ENCODE measurements at places on chromosomes 1 and 21. TPM values are rescaled to one million over a fixed set of nuclear protein-coding genes. Genes with fewer than 3 reads are reported as not detected.

- no peak for DNase-seq
Observed at GRCh38 chr1:116737855-116738321, 16.3 kb upstream of the CD2 start.

DNA sequence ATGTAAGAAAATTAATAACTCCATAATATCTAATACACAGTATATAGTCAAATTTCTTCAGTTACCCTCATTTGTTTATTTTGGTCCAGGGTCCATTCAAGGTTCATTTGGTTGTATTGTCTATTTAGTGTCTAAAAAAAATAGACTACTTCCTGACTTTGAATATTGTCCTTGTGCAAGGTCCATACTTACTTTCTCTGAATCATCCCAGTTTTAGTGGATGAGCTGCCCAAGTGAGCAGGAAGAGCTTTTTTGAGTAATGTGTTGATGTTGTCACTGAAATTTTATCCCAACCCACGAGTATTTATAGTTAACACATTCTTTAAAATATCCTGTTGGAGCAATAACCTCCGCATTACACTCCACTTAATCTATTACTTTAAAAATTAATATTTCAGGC is 45.6 kb upstream of the FASLG start:
- DNase-seq = no peak

GRCh38 chr1:97907886-97908285 is 12.9 kb downstream of the DPYD start:
- DNase-seq = no peak

Gene RNPEP
- polyA plus RNA-seq = 54.7 TPM

Gene ATAD3C
- polyA plus RNA-seq = 3.6 TPM

DNA sequence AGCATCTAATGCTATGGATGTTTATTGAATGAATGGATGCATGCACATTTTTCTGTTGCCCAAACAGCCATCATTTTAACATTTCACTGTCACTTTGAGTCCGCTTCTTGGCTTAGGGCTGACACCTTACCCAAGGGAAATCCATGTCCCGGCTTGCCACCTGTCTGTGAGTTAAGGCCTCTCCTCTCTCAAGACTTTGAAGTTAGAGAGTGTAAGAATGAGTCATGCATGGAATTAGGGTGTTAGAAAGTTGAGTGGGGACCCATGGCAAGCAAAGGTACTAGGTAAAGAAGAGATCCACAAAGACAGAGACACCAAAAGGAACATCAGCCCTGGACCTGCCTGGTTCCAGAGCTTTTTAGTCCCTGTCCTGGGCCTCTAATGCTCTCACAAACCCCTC is 35.1 kb downstream of the ATP1A1 start:
- DNase-seq = no peak

Gene RHD
- 2.7 TPM for polyA plus RNA-seq

- DNase-seq = no peak
Observed at GRCh38 chr1:31221072-31221471, 18.6 kb downstream of the NKAIN1 start.

GRCh38 chr1:61132645-61133334 is 50.4 kb downstream of the NFIA start:
- no peak for DNase-seq

Gene CELA2A
- polyA plus RNA-seq = 0.30 TPM

Gene SPRR3
- 0.42 TPM for polyA plus RNA-seq

Gene ATP6V1G3
- polyA plus RNA-seq = not detected

- no peak for DNase-seq
Observed at GRCh38 chr1:30733493-30733892, 10.1 kb upstream of the MATN1 start.

DNA sequence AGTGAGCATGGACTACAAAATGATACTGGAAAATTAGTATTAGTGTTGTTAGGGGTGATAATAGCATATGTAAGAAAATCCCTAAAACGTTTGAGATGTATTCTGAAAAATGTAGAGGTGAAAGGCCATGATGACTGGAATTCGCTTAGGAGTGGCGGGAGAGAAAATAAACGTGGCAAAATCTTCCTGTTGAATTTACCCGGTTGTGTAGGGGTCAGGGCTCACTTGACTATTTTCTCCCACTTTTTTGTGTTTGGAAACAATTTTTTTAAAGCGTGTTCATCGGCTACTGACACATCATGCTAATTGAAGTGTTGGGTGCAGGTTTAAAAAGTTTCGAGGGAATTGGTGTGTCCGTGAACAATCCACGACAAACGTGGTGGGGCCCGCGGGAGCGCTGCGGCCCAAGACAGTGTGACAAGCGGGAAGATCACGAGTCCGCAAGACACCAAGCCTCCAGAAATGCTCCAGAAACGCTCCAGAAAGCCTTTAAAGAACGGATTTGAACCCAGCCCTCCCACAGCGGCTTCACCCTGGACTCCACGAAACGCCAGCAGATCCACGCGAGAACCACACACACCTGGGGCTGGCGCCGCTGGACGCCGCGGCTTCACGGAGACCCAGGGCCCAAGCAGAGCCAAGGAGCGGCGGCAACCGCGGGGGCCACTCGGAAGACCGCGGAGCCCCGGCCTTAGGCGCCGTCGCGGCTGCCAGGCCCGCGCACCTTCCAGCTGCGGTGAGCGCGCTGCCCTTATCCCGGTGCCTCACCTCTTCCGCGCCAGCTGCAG is 573 bp downstream of the PSMG1 start:
- DNase-seq = no peak

GRCh38 chr21:42941696-42942085 is 16.3 kb upstream of the ERVH48-1 start:
- no peak for DNase-seq

Gene NEGR1
- polyA plus RNA-seq = 5.4 TPM

DNA sequence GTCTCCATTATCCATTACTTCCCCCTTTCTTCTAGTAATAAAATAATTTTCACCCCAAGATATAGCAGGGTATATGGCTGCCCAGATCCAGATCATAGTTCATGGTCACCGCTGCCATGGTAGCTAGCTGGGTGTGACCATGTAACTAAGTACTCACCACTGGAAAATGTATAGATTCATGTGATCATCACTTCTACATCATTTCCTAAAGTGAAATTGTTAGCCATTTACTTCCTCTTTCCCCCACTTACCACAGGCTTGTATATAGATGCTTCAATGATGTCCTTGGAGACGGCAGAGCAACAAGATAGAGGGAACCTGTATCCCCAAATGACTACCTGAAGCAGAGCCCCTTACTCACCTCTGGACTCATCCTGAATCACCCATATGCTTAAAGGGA is 22.7 kb upstream of the EYA3 start:
- no peak for DNase-seq

- no peak for DNase-seq
Observed at GRCh38 chr1:55329808-55330432, 114.8 kb upstream of the USP24 start.

DNA sequence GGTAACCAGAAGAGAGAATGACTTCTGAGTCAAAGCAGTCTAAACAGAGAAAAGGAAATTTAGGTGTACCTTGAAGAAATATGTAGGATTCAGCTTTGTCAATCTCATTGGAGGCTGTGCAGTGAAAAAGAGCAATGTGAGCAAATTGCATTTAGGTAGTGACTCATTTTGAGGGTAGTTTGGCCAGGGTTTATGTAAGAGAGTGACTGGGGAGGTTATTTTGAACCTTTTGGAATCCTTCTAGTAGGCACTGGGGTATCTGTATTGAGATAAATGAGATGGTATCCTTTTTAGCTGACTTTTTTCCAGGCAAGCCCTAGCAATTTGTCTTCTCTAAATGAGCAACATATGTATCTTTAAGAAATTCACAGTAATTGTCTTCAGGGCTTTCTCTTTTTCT is 95.9 kb downstream of the DISP1 start:
- no peak for DNase-seq

DNA sequence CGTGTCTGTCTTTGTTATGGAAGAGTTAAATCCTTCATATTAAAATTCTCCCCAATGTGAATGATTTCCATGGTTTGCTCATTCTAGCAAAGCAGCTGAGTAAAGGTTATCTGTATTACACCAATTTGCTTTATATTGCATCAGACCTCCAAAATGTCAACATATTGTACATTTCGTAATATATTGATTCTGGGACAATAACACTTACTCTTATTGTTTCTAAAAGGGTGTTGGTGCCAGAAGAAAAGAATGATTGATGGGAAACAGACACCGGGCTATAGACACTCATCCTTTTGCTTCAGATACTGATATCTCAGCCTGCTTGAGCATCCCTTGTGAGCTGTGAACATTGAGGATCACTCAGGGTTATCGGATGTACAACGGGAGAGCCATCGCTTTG is 7.0 kb downstream of the NTNG1 start:
- DNase-seq = no peak

DNA sequence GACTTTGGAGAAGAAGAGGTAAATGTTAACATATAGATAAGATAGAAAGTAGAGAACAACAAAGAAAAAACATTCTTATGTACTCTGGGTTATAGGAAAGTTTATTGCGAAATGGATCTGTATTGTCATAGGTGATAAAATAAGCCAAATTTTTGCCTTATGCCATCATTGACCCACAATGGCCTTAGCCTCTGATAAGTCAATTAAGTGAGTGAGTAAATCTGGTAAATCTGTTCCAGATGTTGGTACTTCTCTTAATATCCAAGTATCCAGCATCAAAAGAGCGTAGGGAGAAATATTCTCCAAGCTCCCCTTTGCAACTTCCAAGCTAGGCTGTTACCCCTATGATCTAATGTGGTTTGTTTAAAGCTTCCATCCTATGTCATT is 38.3 kb upstream of the CLCA4 start:
- no peak for DNase-seq

Gene VWA1
- 63.9 TPM for polyA plus RNA-seq

Gene BGLAP
- 10.4 TPM for polyA plus RNA-seq

Gene SPATA45
- 0.69 TPM for polyA plus RNA-seq

Gene SPRR1B
- polyA plus RNA-seq = not detected

Gene GJC2
- 4.4 TPM for polyA plus RNA-seq

DNA sequence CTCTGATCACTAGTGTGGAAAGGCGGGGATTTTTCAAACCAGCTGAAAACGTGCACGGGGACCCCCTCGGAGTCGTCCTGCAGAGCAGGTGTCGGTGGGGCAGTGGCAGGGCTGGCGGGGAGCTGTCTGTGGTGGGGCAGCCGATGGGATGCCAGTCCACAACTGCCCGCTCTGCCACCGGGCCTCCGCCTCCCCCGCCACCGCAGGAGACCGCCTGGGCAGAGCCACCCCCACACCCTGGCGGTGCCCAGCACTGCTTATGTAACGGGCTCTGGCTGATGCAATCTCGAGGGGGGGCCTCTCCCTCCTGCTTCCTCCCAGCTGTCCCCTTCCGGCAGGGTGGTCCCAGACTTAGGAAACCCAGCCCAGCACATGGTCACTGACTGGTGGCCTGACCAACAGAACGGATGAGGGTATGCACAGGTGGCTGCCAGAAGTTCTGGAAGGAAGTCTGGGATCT is 9.3 kb downstream of the CHD5 start:
- no peak for DNase-seq

GRCh38 chr1:37473431-37474045 is 842 bp upstream of the ZC3H12A start:
- DNase-seq = no peak

GRCh38 chr1:113978863-113979702 is at the start of gene OLFML3:
Gene OLFML3 (plus strand): TSS chr1:113979474. CDS start chr1:113979517, 43 bp downstream.
- DNase-seq = peak; percentile 90

DNA sequence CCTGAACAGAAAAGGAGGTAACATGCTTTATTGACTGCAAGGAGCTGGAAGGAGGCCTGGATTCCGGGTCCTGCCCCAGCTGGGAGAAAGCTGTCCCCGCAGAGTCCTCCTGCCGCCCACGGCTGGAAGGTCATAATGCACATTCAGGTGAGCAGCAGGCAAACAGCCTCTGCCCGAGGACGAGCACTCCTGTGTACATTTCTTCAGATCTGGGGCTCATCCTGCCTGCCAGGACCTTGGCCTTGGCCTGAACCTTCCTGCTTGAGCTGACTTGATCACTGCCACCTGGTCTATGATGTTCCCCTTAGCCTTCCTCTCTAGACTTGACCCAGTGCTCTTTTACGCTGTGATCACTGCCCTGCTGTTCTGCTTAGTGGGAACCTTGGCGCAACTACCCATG is 17.9 kb upstream of the ZNF436 start:
- DNase-seq = no peak

- no peak for DNase-seq
Observed at GRCh38 chr21:28421716-28422524, 570.8 kb downstream of the LTN1 start.

Gene YOD1
- 14.0 TPM for polyA plus RNA-seq

DNA sequence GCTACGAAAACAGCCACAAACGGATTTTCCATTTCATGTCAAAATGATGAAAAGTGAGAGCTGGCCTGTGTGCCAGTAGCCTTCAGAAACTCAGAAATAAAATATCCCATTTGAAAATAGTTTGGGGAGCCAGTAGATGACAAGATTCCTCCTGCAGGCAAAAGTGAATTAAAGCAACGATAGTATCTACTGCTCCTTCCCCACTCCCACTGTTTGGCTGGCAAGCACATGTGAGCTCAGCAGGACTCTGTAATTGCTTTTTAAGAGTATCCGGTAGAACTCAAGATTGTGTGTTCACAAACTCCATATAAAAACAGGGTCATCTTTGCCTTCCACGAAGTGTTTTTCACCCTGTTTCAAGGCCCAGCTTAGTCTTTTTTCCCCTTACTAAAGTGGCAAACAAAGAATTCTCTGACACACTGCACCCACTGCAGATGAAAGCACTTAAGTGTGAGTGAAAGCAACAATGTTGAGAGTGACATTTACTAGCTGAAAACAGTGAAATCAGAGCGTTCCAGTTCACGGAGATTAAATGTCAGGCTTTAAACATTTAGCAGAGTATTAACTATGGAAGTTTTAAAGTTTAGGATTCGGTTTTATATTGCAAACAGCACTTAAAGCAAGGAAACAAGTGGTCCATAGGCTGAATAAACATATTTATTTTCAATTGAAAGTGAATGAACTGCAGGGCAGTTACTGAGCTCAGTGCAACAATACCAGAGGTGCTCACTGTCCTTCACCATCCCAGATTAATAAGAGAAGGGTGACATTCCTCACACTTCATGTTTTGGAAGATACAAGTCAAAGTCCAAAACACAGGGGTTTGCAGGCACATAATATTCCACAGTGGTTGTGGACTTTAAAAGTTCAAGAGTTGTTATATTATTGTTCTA is 70.0 kb downstream of the ALG14 start:
- DNase-seq = peak; percentile 58

Gene LCE2B
- not detected for polyA plus RNA-seq

Gene ETNK2
- 12.5 TPM for polyA plus RNA-seq

GRCh38 chr1:21939650-21940374 is 2.7 kb upstream of the HSPG2 start:
- DNase-seq = no peak

DNA sequence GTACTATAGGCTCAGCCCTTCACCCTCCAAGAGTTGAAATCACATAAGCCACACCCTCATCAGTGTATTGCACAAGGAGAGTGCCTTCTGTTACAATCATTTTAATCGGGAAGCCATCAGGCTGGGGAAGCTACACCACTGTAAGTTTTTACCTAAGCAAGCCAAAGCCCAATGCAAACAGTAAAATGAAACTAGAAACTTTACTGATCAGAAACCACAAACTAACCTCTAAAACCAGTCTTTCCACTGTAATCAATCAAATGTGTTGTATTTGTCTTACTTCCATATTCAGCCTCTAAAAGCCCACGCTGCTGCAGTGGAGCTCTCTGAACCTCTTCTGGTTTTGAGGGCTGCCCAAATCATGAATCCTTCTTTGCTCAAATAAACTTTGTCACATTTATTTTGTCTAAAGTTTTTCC is 26.2 kb downstream of the CAPN8 start:
- DNase-seq = no peak

- DNase-seq = no peak
Observed at GRCh38 chr1:31607360-31607759, 10.1 kb upstream of the HCRTR1 start.

Gene WNT3A
- polyA plus RNA-seq = 0.06 TPM

Gene ARHGAP29
- polyA plus RNA-seq = 68.3 TPM

Gene E2F2
- 3.8 TPM for polyA plus RNA-seq
